ENCODE measurements at places on chromosomes 4 and X.

DNA sequence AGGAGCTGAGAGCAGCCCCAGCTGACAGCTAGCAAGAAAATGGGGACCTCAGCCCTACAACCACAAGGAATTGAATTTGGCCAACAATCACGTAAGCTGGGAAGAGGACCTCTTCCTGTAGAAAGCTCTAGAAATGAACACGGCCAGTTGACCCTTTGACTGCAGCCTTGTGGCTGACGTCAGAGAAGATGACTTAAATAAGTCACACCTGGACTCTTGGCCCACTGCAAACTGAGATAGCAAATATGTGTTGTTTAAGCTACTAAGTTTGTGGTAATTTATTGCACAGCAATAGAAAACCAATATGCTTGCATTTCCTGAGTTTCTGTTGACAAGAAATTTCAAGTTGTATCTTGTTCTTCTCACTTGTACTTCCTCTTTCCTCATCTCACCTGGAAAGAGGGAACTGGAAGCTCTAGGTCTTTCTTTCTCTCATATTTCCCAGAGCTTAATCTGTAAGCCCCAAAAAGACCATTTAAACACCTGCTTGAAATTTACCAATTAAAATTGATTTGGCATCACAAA is 18.8 kb downstream of the PRKG2 start:
- DNase-seq = no peak

GRCh38 chr4:33060674-33061542 is 2340.7 kb downstream of the PCDH7 start:
- DNase-seq = no peak

DNA sequence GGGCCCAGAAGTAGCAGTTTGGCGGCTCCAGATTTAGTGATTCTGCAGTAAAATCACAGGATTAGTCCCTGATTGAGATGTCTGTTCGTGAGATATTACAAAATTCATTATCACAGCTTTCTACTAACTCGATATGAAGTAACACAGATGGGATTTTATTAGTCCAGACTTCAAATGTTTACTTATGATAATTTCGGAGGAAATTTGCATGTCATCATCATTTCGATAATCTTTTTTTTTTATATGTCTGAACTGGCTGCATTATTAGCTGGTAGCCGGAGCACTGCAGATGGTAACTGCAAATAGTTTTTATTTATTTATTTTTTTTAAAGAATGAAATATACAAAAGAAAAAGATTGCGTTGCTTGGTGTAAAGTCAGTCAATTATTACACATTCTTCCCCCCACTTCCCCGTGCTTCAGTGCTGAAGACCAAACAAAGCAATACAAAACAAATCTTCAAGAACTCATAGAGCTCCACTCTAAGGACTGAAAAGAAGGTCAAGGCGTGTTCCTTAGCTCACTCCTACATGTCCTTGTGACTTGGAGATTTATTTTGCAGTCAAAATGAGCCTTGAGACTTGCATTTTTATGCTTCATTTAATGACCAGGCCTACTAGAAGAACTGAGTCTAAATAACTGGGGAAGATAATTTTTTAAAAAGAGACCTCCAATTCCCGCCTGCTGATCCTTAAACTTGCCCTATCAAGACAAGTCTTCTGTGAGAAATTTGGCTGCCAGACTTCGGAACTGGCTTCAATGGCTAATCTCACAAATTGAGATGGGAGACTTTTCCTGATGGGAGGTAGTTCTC is 11.7 kb upstream of the PITX2 start:
- DNase-seq = no peak

DNA sequence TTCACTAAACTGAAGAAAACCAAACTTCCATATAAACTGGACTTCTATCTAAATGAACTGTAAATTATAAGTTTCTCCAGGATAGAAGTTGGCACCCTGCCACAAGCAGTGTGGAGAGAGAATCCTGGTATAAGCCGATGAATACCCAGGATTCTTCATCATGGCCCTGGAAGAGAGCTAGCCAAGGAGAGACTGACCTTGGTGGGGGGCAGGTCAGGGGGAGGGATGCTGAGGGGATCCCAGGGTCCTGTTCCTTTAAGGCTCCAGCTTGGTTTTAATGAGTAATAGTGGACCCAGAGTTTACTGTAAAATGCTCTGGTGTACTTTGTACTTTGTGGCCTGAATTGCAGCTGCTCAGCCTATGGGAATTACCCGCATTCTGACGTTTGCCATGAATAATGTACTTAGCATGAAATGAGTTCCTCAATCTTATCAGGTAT is 16.9 kb downstream of the RASSF6 start:
- no peak for DNase-seq

DNA sequence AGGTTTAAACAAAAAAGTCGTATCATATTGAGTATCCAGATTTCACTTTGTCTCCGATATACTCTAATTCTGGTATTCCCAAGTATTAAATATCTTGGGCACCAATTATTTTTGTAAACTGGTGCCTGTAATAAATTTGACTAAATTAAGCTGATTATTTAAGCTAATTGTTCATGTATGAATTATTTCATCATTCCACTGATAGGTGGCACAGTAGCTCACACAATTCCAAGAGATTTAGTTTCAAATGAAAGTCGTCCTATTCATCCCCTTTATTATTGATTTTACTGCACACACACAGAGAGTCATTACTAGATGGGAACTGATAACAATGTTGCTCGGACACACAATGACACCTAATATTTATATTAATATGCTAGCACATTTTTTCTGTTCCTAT is 432.4 kb downstream of the DMD start:
- DNase-seq = no peak

DNA sequence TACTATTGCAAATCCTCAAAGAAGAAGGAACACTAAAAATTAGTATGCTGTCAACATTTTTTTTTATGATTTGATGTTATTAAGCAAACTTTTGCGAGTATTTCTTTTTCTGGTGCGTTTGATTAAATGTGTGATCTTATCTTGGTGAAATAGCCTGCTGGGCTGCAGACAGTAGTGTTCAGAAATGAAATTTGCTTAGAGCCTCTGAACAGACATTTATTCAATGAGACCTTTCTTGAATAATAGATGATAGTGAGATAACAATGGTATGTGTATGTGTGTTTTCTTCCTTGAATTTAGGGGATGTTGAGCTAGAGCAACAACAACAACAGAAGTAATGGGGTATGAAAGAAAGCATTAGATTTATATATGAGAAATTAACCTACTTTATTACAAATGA is 12.7 kb downstream of the ADGRL3 start:
- no peak for DNase-seq

- no peak for DNase-seq
Observed at GRCh38 chr4:155809835-155810234, 51.0 kb downstream of the GUCY1B1 start.

GRCh38 chrX:15500497-15500966 is at the start of gene BMX:
BMX (plus strand) TSS chrX:15500807; CDS start chrX:15508354, 7,547 bp downstream.
- DNase-seq = no peak

DNA sequence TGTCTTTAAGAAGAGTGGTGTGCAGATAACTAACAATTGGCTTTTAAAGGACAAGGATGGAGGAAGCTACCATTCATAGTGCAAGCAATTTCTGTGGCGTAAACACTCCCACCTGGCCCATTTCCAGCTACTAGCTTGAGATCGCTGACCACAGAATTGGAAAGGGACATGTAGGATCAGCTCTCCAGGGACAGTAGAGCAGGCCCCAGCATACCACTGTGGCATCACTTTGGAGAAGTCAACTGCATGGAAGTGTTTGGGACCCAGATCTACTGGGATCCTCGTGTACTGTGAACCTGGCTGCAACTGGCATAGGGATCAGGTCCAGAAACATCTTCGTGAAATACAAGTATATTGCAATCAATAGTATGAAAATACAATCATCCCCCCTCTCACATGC is 515.0 kb downstream of the INPP4B start:
- DNase-seq = no peak

- DNase-seq = no peak
Observed at GRCh38 chrX:153333266-153333665, 687 bp upstream of the ZNF275 start.

DNA sequence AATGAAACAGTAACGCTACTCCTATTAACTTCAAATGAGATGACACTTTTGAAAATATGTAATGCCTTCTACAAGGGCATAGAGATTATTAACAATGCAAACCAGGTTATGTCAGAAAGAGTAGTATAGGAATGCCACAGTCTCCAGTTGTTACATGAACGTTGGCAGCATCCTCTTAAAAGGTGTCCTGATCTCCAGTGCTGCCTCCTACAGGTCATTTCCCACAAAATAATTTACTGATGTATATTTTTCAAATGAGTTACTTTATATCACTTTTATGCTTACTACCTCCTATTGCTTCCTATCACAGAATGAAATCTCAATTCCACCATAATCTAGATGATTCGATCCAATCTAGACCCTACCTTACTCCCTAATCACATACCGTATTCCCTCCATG is 195.2 kb upstream of the EPHA5 start:
- DNase-seq = no peak

GRCh38 chr4:175092114-175092513 is 174.0 kb downstream of the ADAM29 start:
- no peak for DNase-seq

DNA sequence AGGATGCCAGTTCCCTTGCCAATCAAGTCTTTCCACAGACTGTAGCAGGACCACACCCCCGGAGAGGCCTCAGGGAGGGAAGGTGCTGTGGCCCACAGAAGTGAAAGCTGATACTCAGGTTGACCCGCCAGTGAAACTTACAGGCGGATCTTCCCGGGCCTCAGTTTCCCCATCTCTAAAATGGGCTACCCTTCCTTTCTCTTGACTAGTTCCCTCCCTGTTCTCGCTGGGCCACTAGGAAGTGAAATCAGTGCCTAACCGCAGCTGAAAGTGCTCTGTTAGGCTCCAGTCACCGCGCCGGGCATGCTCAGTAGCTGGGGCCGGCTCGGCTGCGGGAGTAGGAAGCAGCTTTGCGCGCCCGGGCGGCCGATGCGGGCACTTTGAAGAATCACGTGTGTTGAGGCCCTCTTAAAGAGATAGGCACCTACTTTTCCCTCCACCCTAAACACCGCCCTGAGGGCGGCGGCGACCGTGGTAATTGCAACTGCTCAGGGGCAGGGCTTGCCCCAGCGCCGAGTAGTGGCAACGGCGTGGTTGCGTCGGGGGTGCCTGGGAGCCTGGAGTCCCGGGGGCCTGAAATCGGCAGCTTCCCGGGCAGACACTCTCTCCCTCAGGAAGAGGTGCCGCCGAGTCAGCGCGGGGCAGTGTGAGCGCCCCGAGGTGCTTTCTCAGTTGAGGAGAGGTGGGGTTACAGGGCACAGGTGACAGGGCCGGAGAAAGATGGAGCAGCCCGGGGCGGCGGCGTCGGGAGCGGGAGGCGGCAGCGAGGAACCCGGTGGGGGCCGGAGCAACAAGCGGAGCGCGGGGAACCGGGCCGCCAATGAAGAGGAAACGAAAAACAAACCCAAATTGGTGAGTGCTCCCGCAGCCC is at the start of gene DIAPH2:
Gene DIAPH2 (plus strand): TSS at position 504 of the 871 bp plus-strand sequence.
- DNase-seq = peak; percentile 66

DNA sequence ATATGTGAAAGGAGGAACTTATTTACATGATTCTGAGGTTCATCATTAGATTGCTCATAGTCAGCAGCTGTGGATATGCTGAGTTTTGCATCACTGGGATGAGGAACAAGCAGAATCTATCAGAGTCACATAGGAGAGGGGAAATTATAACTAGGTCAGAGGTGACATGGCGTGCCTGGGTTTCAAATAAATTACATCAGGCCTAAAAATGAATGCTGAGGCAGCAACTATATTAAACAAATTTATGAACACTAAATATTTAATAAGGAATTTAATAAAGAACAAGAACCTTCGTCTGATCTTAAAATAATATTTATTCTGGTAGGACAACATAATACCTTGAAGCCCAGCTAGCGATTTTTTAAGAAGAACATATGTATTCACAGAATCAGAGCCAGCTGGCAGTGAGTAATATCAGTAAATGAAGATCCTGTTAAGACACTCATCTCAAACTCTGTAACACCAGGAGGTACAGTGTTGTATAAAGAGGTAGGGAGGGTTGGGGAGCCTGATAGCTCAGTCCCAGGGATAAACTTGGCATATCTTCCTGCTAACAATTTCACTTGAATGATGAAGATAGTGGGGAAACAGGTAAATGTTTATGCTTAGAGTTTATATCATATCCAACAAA is 60.9 kb upstream of the HS3ST1 start:
- DNase-seq = no peak

DNA sequence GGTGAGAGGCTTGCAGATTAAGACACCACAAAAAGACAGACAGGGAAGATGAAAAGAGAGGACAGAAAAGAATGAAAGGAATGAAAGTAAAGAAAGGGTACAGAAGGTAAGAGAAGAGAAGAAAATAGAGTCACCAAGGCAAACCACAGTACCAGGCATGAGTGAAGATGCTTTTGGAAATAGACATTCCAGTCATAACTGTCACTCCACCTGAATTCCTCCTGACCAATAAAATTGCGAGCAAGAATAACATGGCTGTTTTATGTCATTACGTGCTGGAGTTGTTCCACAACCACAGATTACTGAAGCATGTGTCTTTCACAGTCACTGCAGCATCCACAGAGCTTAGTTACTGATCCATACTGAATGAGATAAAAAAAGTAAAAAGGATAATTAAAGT is 864.9 kb upstream of the SLIT2 start:
- DNase-seq = no peak

- DNase-seq = no peak
Observed at GRCh38 chr4:169148885-169149284, 121.9 kb downstream of the SH3RF1 start.

DNA sequence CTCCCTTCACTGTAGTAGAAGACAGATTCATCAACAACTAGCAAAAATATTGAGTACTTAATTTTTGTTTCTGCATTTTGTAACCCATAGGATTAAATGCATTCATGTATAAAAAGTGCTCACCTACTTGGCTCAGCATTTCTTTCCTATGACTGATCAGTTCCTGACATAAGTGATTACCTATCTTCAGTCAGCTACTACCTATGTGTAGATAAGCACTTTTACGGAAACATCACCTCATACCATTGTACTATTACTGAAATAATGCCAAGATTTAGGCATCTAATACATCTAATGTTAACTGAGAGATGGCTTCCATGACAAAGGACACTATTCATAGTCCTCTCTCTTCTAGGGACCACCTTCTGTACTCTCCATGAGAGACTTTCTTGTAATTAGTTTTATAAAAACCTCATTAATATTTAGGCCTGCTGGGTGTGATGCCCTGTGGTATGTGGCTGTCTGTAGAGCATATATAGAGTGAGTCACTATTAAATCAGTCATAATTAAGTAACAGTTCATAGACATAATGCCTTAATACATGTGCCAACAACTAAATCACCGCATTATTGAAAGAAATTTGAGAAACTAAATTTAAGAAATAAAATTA is 147.0 kb downstream of the PDGFC start:
- no peak for DNase-seq

DNA sequence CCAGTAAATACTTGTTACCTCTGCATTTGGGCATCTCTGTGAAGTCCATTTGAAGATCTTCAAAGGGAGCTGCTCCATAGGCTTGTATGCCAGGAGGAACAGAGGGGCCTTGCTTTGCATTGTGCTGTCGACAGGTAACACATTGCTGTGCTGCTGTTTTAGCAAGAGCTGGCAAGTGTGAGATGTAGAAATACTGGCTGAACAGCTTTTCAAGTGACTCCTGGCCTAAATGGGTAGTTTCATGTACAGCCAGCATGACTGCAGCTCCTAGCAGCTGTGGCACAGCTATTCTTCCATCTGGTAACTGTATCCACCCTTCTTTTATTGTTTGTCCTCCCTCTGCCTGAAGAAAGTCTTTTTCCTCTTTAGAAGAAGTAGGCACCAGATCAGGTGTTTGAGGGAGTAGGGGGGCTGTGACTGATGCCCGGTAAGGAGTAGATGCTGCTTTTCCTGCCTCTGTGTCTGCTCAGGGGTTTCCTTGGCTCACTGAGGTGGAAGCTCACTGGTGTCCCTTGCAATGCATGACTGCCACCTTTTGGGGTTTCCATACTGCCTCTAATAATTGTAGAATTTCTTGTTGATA is 965.3 kb downstream of the CCSER1 start:
- no peak for DNase-seq

GRCh38 chr4:103372002-103372558 is 173.9 kb upstream of the CENPE start:
- DNase-seq = no peak
